D721Med (cell line): ENCODE measurements at places on chromosomes 1 and 21.

- DNase-seq, result no peak
Observed at GRCh38 chr1:197686702-197687355, 88.5 kb downstream of the DENND1B start.

DNA sequence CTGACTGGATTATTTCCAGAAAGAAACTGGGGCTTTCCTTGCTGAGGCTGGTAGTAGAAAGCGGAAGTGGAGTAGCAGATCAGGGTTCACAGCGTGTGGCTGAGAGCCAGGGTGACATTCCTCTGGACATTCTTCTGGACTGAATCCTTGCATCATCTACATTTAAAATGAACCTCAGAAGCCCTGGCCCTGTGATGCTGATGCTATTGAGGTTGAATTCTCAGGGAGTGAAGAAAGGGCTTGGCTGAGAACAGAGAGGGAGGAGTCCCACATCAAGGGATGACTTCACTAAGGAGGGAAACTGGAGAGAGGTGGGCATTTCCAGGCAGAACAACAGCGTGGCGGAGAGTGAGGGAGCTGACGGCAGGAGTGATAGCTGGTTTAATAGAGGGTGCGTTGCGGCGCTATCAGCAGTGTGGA lies 102.3 kb upstream of the LMO4 start:
- no peak for DNase-seq

DNA sequence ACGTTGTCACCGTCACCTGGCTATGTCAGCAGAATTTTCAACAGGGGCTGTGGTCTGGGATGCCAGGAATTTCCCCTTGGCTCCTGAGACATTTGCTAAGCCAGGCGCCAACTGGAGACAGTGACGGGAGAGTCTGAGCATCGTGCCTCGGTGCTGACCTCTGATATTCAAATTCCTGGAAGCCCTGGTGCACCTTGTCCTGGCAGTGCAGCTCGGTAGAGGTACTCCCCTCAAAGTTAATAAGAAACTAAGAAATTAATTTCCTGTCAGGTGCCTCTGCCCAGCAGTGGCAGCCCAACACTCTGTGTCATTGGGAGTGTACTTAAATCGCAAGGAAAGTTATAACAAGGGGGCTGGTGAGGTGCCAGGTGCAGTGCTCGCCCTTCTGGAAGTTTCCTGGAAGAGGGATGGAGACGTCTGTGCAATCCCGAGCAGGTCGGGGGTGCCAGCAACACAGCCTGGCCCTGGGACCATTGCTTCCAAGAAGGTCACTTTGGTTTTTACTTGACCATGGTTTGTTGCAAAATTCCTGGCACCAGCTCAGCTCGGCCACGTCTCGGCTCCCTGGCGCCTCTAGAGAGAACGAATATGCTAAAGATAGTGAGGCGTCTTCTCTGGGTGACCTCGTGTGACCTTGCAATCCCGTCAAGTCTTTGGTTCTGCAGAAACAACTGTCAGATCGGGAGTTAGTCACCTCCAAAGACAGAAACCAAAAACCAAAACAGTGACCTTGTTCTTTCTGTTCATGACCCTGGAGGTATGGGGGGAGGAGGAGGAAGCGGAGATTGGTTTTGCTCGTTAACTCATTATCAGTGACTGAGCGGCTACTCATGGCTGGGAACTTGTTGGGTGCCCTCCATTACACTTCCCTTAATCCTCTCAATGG lies 149.5 kb upstream of the VAMP3 start:
- DNase-seq, result no peak

GRCh38 chr1:73056826-73057225 lies 774.5 kb upstream of the NEGR1 start:
- DNase-seq, result no peak

DNA sequence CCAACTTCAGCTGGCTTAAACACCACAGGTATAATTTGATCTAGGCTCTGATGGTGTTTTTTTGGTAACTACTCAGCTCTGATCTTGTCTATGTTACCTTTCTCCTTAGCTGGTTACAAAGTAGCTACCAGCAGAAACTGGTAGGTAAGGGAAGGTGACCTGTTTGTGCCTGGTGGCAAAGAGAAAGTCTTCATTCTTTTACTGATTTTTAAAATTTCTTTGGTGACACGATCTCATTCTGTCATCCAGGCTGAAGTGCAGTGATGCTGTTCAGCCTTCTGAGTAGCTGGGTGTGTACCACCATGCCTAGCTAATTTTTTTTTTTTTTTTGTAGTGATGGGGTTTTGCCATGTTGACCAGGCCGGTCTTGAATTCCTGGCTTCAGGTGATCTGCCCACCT lies 62.4 kb downstream of the RABGAP1L start:
- DNase-seq, result no peak

GRCh38 chr1:38608202-38608864 lies 251.2 kb downstream of the RRAGC start:
- DNase-seq, result peak; percentile 75

- DNase-seq, result no peak
Observed at GRCh38 chr1:36479505-36480051, 3.1 kb downstream of the CSF3R start.

- no peak for DNase-seq
Observed at GRCh38 chr21:23780326-23780725, 1827.0 kb downstream of the MRPL39 start.

DNA sequence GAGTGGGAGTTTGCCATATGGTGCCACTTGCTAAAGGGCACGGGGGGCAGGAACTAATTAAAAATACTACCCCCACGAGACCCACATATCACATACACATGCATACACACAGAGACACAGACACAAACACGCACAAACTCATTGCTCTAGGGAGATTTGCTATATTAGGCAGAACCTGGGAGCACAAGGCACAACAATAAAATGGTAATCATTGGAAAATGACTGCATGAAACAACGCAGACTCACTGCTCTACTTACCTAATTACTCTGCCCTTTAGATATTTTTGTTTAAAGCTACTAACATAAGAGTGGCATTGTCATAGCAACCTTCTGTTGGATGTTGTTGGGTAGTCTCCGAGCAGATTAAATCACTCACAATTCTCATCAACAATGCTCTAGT lies 20.3 kb upstream of the RGS4 start:
- no peak for DNase-seq

DNA sequence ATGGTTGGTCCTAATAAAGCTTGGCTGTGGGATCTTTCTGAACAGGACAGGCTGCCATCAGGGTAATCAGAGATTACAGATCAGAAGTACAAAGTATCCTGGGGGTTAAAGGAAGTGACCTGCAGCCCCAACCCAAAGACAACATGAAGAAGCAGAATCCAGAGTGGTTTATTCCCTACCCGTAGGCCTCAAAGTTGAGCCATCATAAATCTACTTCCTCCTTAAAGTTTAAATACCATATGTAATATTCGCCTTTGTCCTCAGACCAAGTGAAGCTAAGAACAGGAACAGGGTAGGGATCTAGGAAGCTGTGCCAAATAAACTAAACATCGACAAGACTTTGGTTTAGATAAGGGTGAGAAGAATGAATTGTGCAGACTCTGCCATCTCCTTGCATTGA lies 15.9 kb upstream of the DHX9 start:
- DNase-seq, result no peak

DNA sequence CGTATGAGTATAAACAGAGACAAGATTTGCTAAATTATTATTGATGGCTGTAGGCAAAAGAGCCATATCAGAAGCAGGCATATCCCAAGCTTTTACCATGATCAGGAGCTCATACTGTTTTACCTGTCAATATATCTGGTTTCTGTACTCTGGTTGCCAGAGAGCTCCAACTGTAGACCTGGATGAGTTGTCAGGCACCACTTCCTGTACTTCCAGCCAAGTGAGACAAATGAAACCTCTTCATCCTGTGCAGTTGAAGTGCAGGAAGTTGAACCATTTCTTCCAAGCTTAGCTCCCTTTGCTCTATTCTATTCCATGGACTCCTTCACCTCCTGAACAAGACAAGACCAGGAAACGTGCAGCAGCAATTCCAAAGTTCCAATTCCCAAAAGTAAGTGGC lies 115.6 kb downstream of the ZNF281 start:
- no peak for DNase-seq

- no peak for DNase-seq
Observed at GRCh38 chr1:114102136-114102535, 51.5 kb downstream of the SYT6 start.

- DNase-seq, result no peak
Observed at GRCh38 chr1:226934483-226935237, 5.4 kb upstream of the COQ8A start.

GRCh38 chr1:156963621-156964020 lies 43.2 kb downstream of the LRRC71 start:
- no peak for DNase-seq

DNA sequence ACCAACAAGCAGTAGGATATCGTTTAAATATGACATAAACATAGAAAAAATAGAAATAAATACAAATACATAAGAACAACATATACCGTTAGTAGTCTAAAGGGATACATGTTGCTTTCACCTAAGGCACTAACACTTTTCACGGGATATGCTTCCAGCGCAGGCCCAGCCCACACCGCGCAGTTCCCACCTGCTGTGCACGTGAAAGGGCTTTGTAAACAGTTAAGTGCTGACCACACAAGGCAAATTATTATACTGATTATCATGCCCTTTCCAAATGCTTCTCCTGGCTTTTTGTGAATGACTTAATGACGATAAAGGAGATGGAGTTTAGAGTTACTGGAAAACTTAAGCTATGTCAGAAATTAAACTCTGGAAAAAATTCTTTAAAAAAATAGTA lies 11.3 kb upstream of the IL22RA1 start:
- no peak for DNase-seq

- DNase-seq, result no peak
Observed at GRCh38 chr1:29033829-29034466, 89.8 kb downstream of the TMEM200B start.

DNA sequence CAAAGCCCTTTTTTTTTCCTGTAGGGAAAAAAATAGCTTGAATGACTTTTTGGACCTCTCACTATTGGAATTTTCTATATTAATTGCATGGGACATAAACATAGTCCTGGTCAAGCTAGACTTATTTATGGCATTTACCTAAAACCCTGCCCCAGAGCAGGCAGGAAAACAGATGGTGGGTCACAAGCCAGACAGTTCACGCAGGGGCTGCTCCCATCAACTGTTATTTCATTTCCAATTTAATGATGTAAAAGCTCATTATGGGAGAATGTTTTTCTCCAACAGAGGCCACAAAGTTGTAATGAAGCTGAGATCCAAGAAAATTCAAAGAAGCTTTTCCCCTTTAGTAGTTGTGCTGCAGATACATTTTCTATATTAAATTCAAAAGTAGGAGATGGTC lies 99.2 kb downstream of the SGIP1 start:
- no peak for DNase-seq

DNA sequence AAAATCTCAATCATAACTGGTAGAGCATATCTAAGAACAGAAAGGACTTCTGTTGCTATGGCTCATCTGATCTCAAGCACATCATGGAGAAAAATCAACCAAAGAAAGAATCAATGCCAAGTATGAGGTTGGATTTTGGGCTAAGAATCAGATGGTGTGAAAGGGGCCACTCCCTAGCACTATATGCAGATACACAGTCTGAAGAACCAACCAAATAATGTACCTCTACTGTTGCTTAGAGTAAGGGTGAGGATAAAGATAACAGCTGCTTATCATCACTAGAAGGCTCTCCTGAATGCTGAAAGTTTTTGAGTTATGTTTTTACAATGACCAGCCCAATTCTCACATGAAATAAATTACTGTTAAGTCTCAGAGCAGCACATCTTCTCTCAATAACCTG lies 35.6 kb downstream of the ST7L start:
- DNase-seq, result no peak

- no peak for DNase-seq
Observed at GRCh38 chr1:223745731-223746130, 33.4 kb downstream of the CAPN2 start.

DNA sequence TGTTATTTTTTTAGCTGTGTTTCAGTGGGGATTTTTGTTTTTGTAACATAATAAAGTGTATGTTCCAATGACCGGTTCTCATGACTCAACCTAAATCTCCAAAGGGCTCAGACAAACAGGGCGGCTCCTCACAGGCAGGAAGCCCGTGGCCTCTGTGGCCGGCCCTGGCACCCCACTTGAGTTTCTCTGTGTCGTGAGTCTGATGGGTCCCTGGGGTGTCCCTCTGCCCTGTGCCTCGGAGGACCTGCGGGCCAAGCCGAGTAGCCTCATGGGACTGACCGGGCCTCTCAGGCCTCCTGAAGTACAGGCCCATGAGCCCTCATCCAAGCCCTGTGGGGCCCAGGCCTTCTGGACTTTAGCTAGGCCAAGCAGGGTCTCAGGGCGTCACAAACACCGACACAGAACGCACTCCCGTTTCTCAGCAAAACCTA lies 16.1 kb upstream of the CCDC27 start:
- no peak for DNase-seq

DNA sequence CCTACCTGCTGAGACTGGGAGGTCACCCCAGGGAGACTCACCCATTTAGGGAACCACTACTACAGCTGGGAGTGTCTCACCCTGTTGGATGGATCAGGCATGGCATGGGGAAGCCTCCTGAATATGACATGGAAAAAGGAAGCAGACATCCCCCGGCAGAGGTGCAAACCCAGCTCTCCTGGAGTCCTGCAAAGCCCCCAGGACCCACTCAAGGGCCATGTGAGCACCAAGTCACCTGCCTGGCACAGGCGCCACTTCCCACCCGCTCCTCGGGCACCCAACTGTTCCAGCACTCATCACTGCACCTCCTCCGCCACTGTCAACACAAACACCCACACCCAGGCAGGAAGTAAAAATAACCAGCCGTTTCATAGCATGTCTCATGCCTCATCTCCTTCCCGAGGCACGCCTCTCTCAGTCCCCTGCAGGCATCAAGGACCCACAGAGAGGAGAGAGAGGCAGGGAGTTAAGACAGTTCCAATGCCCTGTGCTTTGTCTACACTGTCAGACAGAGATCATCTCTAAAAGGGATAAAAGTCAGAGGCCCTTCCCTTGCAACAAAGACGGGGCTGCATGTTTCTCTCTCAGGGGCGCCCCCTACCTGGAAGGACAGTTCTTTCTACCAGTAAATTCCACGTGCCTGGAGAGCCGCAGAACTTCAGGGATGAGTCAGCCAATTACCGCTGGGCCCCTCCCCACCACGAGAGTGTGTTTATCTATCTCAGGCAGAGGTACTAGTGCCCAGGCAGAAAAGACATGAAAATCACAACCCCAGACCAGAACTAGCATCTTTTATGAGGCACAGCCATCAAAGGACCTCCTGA lies 150.1 kb upstream of the SOD1 start:
- no peak for DNase-seq

GRCh38 chr1:93753791-93754763 lies 72.4 kb upstream of the BCAR3 start:
- no peak for DNase-seq

- no peak for DNase-seq
Observed at GRCh38 chr1:2320760-2321667, 70.3 kb downstream of the MORN1 start.

GRCh38 chr21:26933448-26933847 lies 33.4 kb downstream of the ADAMTS5 start:
- no peak for DNase-seq

- no peak for DNase-seq
Observed at GRCh38 chr21:36338975-36339374, 19.0 kb downstream of the MORC3 start.

DNA sequence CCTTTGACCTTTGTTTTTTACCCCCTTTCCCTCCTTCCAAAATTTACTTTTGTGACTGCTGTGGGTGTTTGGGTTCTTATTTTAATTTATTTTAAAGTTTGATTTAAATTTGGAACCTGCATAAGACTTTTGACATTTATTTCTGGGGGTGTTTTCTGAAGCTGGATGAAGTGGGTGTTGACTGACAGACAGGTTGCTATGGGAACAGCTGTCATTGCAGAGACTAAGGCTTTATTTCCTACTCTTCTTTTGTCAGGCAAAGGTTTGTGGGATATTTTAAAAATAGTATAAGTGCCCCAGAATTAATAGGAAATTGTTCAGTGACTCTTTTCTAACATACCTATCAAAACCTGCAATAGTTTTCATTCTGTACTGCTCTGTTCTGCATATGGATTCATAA lies 290.8 kb upstream of the ESRRG start:
- DNase-seq, result no peak

- DNase-seq, result no peak
Observed at GRCh38 chr1:207313131-207313530, 8.3 kb upstream of the CD55 start.
